Posterior vena cava (tissue), 2 donors: ENCODE measurements at places on chromosomes 4 and X. TPM values are rescaled to one million over a fixed set of nuclear protein-coding genes. Genes with fewer than 3 reads are reported as not detected.

PPP4R3C gene
- not detected for total RNA-seq

RS1 gene
- not detected for total RNA-seq

DNA sequence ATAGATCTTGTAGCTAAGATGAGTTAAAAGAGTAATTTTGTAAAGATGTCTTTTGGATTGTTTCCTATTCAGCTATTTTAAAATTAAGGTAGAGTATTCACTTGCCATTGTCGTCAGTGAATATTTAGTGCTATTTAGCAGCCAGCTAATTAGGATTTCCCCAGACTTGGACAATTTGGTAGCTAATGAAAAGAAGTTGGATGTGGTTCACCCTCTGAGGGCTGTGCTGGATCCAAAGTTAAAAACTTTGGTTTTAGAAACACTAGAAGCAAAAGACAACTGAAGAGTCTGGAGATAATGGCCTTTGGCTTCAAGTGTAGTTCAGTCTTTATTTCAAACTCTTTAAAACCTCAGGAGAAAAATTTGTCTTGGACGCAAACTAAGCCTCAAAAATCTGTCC is 41.3 kb downstream of the ATG4A start:
- no peak for DNase-seq

DNA sequence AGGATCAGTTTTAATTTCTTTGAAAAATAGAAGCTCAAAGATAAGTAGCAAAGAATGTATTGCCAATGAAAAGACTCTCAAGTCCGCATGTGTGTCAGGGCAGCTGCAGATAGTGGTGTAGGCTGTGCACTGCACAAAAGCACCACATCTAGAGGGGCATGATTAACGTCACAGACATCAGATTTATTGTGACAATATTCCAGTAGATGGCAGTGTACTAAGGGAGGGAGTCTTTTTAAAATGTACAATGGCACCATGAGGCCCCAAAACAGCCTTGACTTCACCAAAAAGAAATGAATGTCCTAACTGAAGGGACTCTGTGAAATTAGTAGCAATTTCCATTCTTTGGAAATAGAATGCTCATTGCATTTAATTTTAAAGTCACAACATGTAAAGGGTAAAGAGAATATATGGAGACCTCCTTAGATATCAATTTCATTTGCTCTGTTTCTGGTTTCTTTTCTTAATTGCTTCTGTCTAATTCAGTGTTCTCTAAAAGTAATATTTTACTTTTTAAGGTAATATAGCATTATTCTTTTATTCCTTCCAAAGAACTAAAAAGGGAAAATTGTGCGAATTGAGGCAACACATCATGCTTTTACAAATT is 98.4 kb downstream of the ZNF827 start:
- no peak for DNase-seq

DNA sequence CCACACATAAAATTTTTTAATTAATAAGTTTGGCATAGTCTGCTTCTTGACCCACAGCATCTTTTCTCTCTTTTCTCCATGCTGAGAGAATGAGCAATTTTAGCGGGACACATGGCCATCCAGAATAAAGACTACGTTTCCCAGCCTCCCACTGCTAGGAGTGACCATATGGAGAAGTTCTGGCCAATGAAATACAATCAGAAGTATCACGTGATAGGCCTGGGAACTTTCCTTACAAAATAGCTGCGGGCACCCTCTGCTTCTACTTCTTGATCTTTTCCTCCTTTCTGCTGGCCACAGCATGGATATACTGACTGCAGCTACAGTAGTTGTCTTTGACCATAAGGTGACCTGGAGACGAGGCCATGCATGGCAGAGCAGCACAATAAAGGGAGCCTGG is 348.0 kb downstream of the BCOR start:
- peak; percentile 31 for DNase-seq

DNA sequence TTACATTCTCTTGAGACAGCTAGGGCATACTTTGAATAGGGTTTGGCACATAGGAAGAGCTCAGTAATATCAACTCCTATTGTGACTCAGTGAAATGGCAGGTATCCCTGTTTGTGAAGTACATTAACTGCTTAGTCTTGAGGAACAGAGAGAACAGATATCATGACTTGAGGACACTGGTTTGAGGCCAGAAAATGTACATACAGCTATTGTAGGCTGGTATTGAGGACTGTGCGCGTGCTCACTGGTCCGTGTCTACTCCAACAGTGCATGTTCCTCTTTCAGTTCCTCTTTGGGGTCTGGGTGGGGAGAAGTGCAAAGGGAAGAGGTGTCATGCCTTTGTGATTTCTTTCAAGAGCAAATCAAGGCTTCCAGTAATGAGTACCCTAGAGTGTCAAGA is 34.6 kb upstream of the TBC1D9 start:
- DNase-seq, result no peak

- no peak for DNase-seq
Measured at GRCh38 chr4:41176340-41176739, 38.0 kb downstream of the APBB2 start.
